ENCODE measurements at places on chromosomes 2 and 18. TPM values are rescaled to one million over a fixed set of nuclear protein-coding genes. Genes with fewer than 3 reads are reported as not detected.

Gene REG1B
- not detected for total RNA-seq

Gene CFC1
- total RNA-seq, result not detected

Gene SLC25A52
- not detected for total RNA-seq

Gene BOLL
- not detected for total RNA-seq

Gene SKA1
- 2.9 TPM for total RNA-seq

Gene EGR4
- not detected for total RNA-seq

- DNase-seq, result no peak
These were observed 2.3 kb upstream of the CHN1 start for GRCh38 chr2:175007510-175007909.

DNA sequence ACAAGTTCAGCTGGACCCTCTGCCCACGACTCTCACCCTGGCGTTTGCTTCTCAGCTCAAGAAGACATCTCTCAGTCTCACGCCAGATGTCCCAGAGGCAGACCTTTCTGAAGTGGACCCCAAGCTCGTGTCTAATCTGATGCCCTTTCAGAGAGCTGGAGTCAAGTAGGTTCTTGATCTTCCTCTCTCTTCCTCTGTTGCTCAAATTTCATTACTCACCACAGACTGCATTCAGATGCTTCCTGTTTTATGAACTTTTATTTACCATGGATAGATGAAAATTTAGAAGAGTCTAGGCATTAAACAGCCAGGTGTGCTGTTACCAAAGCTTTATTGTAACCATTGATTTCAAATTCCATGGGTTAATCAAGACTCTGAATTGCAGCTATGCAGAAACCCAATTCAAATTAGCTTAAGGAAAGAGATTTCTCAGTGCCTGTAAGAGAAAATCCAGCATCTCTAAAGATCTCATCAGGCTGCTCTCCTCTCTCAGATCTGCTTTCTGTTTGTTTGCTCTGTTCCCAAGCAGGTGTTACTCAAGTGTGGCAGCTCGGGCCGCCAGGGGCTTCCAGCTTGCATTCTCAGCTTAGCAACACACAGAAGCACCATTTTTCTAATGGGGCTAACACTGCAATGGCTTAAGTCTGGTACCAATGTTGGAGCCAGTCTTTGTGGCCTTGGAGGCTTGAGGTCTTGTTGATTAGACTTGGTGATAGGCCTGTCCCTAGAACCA, 16.5 kb downstream of the SMARCAL1 start:
- no peak for DNase-seq

- no peak for DNase-seq
These were observed 25.2 kb downstream of the RPE start for GRCh38 chr2:210027608-210028007.

GRCh38 chr18:477565-477964, 22.9 kb downstream of the COLEC12 start:
- no peak for DNase-seq

- no peak for DNase-seq
These were observed 29.8 kb upstream of the MRPL33 start for GRCh38 chr2:27741673-27742072.

- no peak for DNase-seq
These were observed 26.0 kb upstream of the SP3 start for GRCh38 chr2:173990970-173991819.

DNA sequence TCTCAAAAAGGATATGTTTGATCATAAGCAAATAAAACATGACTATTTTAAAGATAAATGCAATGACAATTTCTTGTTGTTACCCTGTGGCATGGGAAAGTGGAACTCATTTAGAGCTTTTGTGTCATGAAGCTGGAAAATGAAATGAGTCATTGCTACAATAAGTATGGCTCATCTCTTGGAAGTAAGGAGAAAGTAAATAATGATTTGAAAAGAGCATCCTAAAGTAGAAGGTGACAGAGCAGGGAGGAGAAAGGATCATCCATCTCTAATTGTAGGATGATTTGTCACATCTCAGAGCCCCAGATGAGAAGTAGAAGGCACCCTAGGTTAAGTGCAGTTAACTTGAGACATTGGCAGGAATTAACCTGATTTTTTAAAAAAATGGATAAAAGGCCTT, 200.5 kb downstream of the CPS1 start:
- DNase-seq, result no peak

- DNase-seq, result no peak
These were observed 544 bp downstream of the EVA1A start for GRCh38 chr2:75560022-75560767.
